NCI-H748 treated with DMSO at 0.1 percent for 48 hours (cell line): ENCODE measurements at places on chromosomes 12 and 14.

- no peak for DNase-seq
Measured at GRCh38 chr14:32303865-32304264, 25.2 kb upstream of the AKAP6 start.

DNA sequence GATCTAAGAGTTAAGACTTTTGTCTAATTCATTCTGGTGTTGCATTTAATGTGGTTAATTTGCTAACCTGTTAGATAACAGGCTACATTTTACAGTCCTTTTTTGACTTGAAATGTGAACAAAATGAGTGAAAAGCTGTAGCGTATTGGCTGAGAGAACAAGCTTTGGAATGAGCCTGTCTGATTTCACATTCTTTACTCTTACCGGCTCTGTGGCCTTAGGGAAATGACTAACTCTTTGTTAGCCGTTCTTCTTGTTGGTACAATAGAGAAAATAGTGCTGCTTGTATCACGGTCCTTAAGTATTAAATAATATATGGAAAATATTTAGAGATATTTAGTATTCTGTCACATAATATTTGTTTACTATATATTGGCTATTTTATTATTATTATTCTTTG, 1.9 kb downstream of the MNAT1 start:
- no peak for DNase-seq

- peak; percentile 57 for DNase-seq
Measured at GRCh38 chr12:17588968-17589367, 501.0 kb downstream of the RERGL start.

DNA sequence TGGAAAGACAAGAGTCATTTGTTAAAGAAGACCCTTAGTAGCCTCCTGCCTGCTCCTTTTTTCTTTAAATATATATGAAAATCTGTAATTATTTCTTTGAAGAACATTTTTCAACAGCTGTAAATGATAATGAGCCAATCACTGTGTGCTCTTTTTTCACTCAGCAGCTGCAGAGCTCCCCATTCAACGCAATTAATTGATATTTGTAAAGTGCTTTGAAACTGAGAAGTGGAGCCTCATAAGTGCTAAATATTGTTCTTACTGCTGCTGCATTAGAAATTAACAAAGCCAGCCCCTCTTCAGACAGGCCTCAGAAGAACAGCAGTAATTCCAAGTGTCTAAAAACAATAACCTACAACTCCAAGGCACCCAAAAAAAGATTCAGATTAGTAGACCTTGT, 224.3 kb downstream of the GXYLT1 start:
- DNase-seq: peak; percentile 98

DNA sequence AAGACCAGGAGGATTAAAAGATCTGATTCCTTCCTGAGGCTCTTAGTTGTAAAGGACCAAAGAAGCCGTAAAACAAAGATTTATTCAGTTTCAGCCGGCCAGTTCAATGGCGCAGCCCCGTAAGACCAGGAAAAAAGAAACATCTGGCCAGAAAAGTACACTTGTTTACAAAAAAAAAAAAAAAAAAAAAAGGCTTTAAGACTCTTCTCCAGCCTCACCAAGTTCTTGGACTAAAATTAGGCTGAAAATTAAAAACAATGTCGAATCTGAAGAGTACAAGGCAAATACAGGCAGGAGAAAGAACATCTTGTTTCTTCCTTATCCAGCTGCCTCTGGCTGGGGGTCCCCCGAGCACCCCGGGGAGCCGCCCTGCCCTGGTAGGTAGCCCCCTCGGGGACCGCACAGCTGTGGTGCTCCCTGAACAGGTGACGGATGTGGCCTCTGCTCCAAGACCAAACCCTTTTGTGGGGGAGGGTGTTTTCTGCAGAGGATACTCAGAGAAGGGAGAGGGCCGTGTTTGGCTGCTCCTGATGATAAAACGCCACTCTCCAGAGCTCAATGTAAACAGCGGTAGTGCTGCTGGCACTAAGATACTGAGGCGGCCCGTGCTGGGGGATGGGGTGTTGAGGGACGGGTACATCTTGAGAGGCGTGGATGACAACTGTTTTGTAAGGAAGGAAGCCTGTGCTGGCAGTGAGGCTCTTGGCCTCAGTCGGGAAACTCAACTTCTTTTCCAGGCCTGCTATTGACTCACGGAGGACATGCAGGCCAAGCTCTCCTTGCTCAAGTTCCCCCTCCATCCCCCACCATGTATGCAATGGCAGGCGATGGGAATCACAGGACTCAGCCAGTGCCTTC, 201.0 kb upstream of the DIO3 start:
- DNase-seq: no peak

- no peak for DNase-seq
Measured at GRCh38 chr12:93847517-93848474, 170.6 kb downstream of the CRADD start.

DNA sequence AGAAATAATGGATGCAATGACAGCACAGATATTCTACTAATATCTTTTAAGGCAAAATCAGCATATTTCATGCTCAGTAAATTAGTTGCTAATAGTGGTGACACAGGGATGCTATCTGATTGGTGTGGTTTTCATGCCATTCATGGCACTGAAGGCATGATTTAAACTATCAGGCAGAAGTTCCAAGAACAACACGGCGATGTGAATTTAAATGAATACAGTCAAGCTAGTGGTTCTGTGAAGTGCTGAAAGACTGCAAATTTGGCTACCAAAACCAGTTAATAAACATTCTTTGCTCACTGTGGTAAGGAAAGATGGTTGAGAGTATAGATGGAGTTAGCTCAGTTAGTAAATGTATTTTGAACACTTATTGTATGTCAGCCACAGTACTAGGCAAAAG, 272.0 kb upstream of the DIO2 start:
- no peak for DNase-seq

- no peak for DNase-seq
Measured at GRCh38 chr12:81010641-81011040, 67.2 kb upstream of the ACSS3 start.

GRCh38 chr12:97127061-97127460, 220.0 kb downstream of the NEDD1 start:
- DNase-seq: no peak

DNA sequence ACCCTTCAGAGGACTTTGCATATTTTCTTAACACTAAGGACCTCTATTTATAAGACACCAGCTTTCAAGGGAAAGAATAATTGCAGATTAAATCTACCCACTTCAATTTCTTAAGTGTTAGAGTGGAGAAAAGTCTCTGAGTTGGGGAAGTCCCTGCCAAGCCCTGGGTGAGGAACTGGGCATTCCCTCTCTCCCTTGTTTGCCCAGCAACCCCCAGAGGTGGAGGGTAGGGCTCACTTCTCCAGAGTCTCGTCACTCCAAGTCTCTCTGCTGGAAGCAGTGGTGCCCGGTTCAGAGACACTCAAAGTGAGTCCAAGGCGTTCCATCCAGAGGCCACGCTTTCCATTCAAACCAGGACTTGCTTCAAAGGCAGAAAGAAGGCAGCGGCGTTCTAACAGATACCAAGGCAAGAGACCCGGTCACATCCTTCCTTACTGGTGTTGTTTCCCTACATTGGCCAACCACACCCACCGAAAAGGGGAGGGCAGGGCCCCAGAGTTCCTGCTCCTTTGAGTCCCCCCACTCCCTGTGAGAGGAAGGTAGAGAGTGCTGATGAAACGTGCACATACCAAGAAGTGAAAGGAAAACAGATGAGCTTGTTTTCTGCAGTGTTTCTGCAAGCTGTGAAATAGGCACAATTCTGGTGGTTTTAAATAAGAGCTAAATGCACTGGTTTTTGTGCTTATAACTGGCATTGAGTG, 6.1 kb upstream of the BDKRB2 start:
- no peak for DNase-seq

- no peak for DNase-seq
Measured at GRCh38 chr14:100100032-100100703, 34.9 kb downstream of the EVL start.

- DNase-seq: no peak
Measured at GRCh38 chr12:57834086-57834876, 12.2 kb downstream of the CTDSP2 start.

DNA sequence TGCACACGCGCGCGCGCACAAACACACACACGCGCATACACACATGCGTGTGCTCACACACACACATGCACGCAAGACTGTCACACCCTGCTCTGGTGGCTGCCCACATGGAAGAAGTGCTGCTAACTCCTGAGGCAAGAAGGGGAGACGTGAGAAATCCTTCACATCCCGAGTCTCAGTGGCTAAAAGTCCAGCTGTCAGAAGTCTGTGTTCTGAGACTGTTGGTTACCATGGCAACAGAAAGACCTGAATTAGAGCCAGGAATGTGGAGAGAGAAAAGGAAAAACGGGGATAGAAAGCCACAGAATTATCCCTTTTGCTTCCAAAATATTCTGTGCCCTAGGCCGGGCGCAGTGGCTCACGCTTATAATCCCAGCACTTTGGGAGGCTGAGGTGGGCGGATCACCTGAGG, 71.2 kb downstream of the PPFIBP1 start:
- no peak for DNase-seq

DNA sequence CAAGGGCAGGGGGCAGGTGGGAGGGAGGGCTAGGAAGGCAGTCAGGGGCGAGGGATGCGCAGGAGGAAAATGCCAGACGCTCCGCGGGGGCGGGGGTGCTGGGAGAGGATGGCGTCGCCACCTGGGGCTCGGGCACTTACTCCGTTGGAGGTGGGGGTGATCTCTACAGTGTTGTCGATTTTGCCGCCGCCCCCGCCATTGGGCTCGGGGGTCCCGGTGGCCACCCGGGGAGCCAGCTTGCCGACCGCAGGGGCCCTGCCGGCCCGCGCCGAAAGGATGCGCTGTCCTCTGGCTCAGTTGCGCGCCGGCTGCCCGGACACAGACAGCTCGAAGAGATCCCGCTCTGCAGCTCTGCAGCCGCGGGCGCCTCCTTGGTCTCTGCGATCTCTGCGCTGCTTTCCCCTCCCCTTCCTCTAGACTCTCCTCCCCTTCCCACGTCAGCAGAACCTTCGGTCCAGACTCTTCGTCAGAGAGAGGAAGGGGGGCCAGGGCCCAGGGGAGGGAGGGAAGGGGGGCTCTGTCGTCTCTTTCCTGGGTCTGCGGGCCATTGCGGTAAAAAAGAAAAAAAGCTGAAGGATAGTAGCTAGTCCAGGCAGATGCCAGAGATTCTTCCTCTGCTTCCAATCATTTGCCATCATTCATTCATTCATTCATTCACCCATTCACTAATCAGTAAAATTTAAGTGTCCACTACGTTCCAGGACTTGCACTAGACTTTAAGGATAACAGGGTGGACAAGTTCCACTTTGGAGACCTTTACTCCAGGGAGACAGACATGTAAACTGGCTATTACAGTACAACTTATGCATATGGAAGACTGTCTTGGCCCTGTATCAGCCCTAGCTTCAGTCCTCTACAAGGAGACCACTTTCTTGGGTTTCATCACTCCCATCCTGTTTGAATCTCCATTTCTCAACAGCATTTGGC, at the start of gene SLC22A17:
SLC22A17 (minus strand) TSS at position 382 of the 927 bp plus-strand sequence.
- DNase-seq: peak; percentile 70

GRCh38 chr12:121530600-121531355, 50.0 kb downstream of the KDM2B start:
- DNase-seq: no peak

- no peak for DNase-seq
Measured at GRCh38 chr14:92728759-92729364, 19.6 kb downstream of the LGMN start.

GRCh38 chr12:91833780-91834359, 311.8 kb downstream of the BTG1 start:
- DNase-seq: no peak

DNA sequence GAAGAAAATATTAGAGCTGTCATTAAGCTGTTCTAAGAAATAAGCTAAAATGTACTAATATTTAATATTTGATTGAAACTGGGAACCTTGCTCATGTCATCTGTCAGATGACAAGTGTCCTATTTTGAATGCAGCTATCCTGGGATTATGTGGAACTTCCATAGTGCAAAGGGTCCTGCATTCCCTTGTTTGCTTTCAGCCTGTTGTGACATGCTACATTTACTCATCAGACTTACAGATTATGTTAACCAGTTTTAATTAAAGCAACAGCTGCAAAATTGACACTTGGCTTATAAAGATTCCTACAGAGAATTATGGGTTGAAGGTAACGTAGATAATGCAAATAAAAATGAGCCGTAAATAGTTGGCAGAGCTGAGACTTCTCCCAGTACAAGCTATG, 458.4 kb upstream of the RGS6 start:
- DNase-seq: no peak

- DNase-seq: no peak
Measured at GRCh38 chr14:81567302-81567701, 33.6 kb upstream of the SEL1L start.

GRCh38 chr12:27965411-27965810, 7.1 kb downstream of the PTHLH start:
- DNase-seq: no peak

DNA sequence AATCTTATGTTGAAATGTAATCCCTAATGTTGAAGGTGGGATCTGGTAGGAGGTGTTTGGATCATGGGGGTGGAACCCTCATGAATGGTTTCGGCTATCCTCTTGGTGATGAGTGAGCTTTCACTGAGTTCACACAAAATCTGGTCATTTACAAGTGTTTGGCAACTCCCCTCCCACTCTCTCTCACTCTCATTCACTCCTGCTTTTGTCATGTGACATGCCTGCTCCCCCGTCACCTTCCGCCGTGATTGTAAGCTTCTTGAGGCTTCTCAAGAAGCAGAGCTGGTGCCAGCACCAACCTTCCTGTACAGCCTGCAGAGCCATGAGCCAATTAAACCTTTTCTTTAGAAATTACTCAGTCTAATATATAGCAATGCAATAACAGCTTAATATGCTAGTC, 245.4 kb downstream of the BMP4 start:
- DNase-seq: no peak

DNA sequence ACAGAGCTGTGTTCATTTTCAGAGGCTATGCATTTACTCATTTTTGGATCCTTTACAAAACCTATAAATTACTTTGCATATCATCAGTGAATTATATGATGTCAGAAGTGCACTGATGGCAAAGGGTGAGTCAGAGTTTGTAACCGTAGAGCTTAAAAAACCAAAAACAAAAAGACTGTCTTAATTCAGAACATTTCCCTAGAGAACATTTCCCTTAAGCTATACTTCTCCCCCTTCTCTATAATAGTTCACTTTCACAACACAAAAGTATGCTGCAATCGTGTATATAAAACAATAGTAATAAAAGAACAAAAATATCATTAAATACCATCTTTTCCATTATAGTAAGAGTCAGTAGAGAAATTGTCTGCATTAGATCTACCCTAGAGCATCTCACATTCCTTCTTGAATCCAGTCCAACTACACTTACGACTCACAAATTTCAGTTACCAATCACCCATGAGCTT, 934.9 kb downstream of the LRFN5 start:
- DNase-seq: no peak

GRCh38 chr14:73660511-73660910, 15.7 kb downstream of the DNAL1 start:
- DNase-seq: no peak

- no peak for DNase-seq
Measured at GRCh38 chr12:21471294-21471693, 30.1 kb downstream of the RECQL start.

GRCh38 chr14:29847056-29847380, 80.6 kb downstream of the PRKD1 start:
- DNase-seq: no peak

- DNase-seq: no peak
Measured at GRCh38 chr12:9264546-9264945, 56.4 kb upstream of the PZP start.
